ENCODE measurements at places on chromosomes 3 and 15.

DNA sequence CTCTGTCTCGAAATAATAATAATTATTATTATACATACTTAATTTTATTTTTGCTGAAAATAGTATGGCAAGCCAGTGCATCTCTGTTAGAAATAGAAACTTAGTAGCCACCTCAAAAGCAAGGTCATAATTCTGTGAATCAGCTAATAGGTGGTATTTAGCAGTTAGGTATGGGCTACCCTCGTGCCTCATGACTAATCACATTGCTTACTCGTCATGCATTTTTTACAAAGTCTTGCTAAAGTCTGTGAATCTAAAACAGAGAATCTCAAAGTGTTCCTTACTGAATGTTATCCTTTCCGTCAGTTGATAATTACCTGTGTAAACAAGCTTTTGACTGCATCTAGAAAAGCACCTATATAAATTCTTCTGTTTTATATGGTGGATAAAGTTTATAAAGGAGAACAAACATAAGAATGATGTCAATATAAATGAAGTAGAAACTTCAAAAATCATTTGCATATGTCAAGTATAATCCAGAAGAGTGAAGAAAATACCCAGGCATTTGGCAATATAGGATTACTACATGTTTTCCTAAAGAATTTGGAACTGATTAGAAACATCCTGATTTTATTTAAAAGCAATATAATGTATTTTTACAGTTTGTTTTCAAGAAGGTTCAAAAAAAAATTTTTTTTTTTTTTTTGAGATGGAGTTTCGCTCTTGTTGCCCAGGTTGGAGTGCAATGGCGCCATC is 6.2 kb downstream of the PPARG start:
- no peak for DNase-seq

GRCh38 chr3:115520651-115521245 is 102.6 kb upstream of the GAP43 start:
- DNase-seq, result no peak

GRCh38 chr3:61903931-61904657 is 342.7 kb downstream of the PTPRG start:
- DNase-seq, result no peak

GRCh38 chr3:193737191-193737751 is 144.3 kb downstream of the OPA1 start:
- no peak for DNase-seq

DNA sequence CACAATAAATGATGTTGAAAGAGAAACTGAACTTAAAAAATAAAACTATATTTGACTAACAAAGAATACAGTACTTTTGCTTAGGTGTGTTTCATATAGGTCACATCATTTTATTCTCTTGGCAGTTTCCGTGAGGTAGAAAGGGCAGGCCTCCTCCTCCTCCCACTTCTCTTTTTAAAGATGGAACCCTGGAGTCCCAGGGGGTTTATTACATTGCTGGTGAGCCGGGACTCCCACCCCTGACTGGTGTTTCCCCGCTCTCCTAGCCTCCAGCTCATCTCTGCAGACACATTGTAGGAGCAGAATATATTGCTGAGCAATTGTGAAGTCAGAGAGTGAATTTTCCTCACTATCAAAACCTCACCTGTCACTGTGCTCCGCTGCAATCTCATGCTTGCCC is 30.0 kb downstream of the ZDHHC23 start:
- DNase-seq, result no peak

- no peak for DNase-seq
These were observed 151.4 kb downstream of the ATP10A start for GRCh38 chr15:25711691-25712090.

DNA sequence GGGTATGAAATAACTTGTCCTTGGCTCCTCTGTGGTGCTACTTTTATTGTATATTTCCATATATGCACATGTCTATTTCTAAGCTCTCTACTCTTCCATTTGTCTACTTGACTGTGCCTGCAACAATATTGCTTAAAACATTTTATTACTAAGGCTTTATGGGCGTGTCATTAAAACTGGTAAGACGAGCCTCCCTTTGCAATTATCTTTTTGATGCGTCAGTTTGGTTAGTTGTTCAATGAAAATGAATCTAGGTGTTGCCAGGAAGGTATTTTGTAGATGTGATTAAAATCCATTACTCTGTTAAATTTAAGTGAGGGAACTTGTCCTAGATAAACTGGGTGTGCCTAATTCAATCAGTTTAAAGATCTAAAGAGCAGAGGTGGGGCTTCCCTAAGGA is 12.9 kb upstream of the TRA2B start:
- no peak for DNase-seq

DNA sequence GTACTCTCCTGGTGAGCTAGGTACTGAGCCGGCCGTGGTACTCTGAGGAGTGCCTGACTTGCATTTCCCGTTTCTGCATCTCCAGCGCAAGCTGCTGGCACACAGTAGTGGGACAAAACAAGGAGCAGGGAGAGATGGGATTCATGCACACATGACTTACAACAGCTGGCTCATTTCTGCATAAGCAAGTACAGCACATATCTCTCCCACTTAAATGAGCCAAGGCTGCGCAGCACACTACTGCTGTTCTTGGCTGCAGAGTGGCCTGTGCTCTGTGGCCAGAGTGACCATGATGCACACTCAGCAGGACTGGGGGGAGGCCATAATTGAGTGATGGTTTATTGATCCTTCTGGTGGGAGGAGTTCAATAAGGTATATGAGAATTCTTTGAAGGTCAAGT is 59.2 kb upstream of the ABHD17C start:
- DNase-seq, result no peak

DNA sequence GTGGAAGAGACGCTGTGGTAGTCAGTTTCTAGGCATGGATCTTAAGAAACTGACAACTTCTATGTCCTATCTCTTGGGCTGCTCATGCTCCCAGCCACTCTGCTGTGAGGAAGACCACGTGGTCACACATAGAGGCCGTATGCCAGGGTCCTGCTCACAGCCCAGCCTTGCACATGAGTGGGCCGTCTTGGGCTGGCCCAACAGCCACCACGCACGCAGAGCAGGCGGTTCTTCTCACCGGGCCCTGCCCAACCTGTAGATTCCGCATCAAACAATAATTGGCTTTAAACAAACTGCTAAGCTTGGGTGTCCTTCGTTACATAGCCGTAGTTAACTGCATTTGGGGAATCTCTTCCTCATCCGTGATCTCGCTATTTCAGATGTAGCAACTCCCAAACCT is 26.0 kb downstream of the SLC41A3 start:
- DNase-seq, result no peak

DNA sequence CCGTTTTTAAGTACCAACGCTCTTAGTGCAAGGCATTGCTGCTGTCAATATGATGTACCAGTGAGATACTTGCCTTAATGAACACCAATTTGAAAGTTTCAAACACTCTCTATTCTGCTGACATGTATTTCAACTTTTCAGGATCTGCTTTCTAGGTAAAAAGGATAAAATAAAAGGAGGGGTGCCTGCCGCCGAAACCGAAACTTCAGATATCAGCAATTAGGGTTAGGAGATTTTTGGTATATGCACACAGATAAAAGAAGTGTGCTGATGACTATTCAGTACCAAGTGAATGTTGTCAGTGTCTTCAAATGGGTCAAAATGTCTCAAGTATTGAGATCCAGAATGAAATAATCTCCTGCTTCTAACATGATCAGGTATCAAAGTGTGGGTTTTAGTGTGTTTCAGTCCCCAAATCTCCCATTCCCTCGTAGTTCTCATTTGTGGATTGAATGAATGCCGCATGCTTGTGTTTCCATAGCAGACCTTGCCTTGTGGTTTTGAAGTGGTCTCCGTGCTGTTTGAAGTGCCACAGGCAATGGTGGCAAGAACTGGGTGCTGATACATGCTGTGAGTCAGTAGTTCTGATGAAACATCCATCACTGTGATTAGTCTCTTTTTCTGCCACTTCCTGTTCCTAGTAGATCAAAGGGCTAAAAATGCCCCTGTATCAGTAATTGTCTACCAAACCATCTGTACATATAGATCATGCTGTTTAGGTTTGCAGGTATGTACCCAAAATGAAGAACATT is 22.5 kb downstream of the CHST14 start:
- DNase-seq, result peak; percentile 20
